Urinary bladder (tissue), 4 donors: ENCODE measurements at places on chromosomes 2 and 18. TPM values are rescaled to one million over a fixed set of nuclear protein-coding genes. Genes with fewer than 3 reads are reported as not detected.

DNA sequence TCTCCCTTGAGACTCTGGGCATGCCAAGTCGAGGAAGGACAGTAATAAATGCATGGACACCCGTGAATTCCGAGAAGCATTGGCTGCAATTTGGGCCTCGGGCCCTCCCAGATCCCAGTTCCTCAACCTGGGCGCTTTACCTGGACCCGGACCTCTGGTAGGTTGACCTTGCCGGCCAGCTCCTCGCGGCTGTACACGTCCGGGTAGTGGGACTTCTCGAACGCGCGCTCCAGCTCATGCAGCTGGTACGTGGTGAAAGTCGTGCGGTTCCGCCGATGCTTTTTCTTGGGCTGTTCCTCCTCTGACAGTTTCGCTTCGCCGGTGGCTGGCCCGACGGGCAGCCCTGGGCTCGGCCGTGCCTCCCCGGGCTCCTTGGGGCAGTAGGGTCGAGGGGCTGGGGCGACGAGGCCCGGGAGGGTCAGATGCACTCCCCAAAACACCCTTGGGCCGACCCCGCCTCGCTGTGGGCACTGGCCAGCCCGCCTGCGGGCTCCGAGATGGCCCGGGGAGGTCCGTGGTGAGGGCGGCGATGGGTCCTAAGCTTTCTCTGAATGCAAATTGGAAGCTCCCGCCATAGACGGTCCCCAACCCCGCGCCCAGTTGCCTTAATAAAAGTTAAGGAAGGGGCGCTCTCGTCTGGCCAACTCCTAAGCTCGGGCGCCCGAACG, 899 bp downstream of the RAX start:
- no peak for DNase-seq

- DNase-seq, result no peak
These were observed 14.6 kb upstream of the LAPTM4A start for GRCh38 chr2:20065885-20066602.

DNA sequence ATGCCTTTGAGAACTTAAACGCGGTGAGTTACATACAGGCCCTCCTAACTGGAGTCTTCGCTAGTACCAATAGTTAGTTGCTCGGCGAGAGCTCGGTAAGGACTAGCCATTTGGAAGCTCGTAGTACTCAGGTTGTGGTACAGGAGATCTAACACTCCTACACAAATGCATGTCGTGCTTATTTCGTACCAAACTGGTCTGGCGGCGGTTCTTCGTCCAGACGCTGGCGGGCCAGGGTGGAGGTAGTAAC, 346 bp upstream of the VRK2 start:
- DNase-seq, result no peak

- DNase-seq, result no peak
These were observed 406.0 kb upstream of the POU3F3 start for GRCh38 chr2:104447831-104448434.

DNA sequence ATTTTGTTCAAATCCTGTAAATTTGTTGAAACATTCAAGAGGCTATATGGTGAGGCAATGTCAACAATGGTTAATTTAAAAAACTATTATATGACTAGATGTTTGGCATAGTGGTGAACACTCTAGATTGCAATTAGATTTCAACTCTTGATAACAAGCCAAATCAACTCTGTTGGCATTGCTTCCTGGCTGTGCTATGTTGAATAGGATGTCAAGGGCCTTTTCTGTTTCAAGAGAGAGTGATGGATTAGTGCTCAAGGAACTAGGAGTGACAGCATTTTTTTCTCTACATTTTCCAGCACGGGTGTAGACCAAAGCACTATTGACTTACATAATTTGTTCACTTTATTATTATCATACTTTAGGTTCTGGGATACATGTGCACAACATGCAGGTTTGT, 172.4 kb upstream of the KCNH7 start:
- DNase-seq, result no peak

- no peak for DNase-seq
These were observed 21.5 kb downstream of the AGAP1 start for GRCh38 chr2:235515364-235515742.

DNA sequence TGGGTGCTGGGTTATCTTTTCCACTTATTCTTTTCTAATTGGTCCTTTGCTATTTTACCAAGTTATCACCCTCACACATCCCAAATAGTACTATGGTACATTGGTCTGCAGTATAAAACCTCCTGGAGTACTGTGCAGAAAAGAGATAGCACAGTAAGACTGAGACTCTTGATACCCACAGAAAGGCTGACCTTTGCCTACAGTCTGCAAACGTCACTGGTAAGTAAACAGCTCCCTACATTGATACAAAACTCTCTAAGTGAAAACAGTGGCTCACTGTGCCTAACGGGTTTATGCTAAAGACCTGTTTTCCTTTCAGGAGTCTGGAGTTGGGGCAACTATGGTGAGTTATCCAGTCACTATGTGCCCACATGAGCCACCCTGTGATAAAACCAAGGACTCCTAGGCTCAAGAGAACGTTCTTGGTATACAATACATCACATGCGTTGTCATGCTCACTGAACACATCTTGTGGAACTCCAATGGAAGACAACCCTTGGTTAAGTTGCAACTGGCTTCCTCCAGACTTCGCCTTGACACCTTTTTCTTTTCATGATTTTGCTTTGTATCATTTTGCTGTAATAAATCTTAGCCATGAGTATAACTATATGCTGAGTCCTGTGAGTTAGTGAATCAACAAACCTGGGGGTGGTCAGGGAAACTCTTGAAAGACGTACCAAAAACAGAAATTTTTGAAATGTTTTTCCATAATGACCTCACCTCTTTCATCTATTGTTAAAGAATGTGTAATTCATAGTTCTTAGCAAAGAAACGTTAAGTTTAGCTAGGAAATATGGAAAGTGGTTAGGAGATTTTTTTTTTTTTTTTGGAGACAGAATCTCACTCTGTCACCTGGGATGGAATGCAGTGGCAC, 104.9 kb downstream of the C2orf74 start:
- DNase-seq, result no peak

VRK2 gene
- total RNA-seq, result 23.6 TPM

SLC4A5 gene
- 3.8 TPM for total RNA-seq

RFTN2 gene
- total RNA-seq, result 37.4 TPM

DAPL1 gene
- not detected for total RNA-seq

AGPS gene
- 69.7 TPM for total RNA-seq

PDE6D gene
- 27.0 TPM for total RNA-seq
